ENCODE measurements at places on chromosomes 1 and 21.

DNA sequence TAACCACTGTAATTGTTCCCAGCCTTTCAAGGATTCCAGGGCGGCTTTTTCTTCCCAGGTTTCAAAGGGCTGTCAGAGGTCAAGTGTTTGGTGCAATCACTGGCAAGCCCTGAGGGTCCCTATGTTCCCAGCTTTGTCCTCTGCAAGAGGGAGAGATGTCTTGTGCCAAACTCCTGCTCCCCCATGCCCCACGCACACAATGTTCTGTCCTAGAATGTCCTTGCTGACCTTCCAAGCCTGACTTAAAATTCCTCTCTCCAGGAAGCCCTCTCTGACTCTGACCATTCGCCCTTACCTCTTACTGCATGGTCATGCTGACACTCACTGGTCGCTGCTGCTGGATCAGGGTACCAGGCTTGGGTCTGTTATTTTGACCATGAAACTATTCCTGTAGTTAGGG, 152.5 kb upstream of the KCND3 start:
- peaks cover 2% of the 10 kb centered on the region for H3K27me3 ChIP-seq
- no peak overlapping the region for H3K4me3 ChIP-seq
- H3K27ac ChIP-seq, result no peak overlapping the region
- H3K36me3 ChIP-seq, result no peaks in the 10 kb centered on the region
- DNase-seq, result no peak
- H3K4me1 ChIP-seq, result no peaks in the 10 kb centered on the region

- H3K4me1 ChIP-seq, result no peaks in the 10 kb centered on the region
- no peak for DNase-seq
- H3K4me3 ChIP-seq, result no peak overlapping the region
- H3K36me3 ChIP-seq, result no peaks in the 10 kb centered on the region
- no peak overlapping the region for H3K27ac ChIP-seq
Observed at GRCh38 chr1:85484264-85484663, 19.3 kb upstream of the DDAH1 start.

DNA sequence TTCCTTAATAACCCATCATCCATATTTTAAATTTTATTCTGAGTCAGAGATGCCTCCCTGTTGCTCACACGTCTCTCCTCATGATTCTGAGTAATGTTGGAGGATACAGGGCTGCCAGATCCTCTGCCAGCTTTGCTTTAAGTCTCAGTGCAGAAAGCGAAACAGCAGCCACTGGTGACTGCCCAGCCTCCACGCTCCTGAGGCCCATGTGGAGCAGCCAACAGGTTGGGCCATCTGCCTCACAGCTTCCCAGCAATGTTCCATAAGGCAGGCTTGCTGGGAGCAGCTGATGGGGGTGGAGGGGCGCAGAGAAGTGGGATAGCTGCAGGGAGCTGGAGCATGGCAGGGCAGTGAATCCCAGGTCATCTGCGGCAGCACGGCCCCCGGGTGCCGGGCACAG, 104.2 kb downstream of the IGSF21 start:
- no peak for DNase-seq
- H3K36me3 ChIP-seq, result no peaks in the 10 kb centered on the region
- no peaks in the 10 kb centered on the region for H3K4me1 ChIP-seq
- H3K27me3 ChIP-seq, result no peaks in the 10 kb centered on the region

DNA sequence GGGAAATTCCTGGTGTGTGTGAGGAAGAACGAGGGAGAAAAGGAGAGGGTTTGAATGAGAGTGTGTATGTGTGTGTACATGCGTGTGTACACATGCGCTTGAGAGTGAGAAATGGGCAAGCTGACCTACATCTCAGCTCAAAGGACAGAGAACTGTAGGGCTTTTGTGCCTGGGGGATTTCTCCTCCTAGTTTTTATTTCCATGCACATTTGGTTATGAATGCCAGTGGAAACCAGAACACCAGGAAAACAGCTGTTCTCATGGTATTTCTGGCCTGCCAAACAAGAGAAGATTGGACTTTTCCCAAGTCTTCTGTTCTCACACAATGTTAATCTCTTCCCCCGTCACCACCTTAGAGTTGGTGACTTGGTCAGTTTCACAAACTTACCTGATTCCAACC, 45.2 kb downstream of the SLC44A3 start:
- no peak overlapping the region for H3K27ac ChIP-seq
- H3K4me1 ChIP-seq, result no peaks in the 10 kb centered on the region
- no peaks in the 10 kb centered on the region for H3K27me3 ChIP-seq
- no peak for DNase-seq
- H3K36me3 ChIP-seq, result no peaks in the 10 kb centered on the region

DNA sequence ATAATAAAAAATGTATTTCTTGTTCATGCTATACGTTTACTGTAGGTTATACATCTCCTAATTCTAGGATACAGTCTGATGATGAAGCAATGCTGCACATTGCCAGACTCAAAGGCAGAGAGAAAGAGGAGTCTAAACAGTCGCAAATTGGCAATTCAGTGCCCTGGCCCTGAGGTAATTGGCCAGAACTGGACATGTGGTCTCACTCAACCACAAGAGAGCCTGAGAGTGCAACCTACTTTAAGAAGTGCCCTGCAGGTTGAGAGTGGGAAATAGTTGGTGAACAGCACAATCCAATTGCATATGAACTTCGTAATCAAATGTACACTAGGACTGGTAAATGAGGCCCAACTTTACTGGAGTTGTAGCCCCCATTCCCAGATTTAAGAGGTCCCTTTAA, 5.0 kb upstream of the SLC35A3 start:
- no peaks in the 10 kb centered on the region for H3K27me3 ChIP-seq
- DNase-seq, result no peak
- no peak overlapping the region for H3K4me3 ChIP-seq
- no peaks in the 10 kb centered on the region for H3K36me3 ChIP-seq

GRCh38 chr1:68201546-68202238, 30.6 kb downstream of the WLS start:
- no peak overlapping the region for H3K27ac ChIP-seq
- no peaks in the 10 kb centered on the region for H3K27me3 ChIP-seq
- DNase-seq, result no peak
- no peak overlapping the region for H3K4me3 ChIP-seq

DNA sequence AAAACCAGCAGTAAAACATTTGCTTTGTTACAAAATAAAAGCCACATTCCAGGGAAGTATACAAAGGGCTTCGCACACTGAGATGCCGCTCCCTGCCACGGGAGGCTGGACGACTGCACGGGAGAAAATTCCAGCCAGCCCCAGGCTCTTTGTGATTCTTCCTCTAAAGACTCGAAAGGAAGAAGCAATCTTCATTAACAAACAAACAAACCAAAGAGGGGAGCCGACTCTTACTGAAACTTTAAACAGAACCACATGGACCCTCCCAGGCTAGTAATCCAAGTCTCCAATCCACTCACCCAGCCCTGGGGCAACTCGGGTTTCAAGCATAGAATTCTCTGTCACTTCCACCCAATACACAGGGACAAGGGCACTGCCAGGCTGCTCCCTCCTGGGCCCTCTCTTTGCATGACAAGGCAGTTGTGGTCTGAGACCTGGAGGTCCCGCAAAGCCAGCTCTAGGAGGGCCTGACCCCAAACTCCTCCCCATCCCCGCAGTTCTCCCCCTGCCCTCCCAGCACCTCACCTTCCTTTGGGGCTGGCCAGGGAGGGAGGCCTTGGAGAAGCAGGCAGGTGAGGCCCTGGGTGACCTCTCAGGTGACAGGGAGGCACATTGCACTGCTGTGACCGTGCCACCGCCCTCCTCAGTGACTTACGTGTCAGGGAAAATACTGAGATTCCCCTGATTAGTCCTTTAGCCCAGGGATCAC, 26.6 kb upstream of the COL18A1 start:
- 0 out of 2 replicates have a peak, but pooled peaks cover 3% of the 10 kb centered on the region for H3K27me3 ChIP-seq
- no peak overlapping the region for H3K4me3 ChIP-seq
- DNase-seq, result no peak
- H3K27ac ChIP-seq, result no peak overlapping the region

- no peak for DNase-seq
- peaks cover 8% of the 10 kb centered on the region for H3K27me3 ChIP-seq
- H3K4me3 ChIP-seq, result no peak overlapping the region
- no peaks in the 10 kb centered on the region for H3K4me1 ChIP-seq
- H3K36me3 ChIP-seq, result no peaks in the 10 kb centered on the region
Observed at GRCh38 chr1:90730243-90731022, 13.3 kb upstream of the BARHL2 start.

DNA sequence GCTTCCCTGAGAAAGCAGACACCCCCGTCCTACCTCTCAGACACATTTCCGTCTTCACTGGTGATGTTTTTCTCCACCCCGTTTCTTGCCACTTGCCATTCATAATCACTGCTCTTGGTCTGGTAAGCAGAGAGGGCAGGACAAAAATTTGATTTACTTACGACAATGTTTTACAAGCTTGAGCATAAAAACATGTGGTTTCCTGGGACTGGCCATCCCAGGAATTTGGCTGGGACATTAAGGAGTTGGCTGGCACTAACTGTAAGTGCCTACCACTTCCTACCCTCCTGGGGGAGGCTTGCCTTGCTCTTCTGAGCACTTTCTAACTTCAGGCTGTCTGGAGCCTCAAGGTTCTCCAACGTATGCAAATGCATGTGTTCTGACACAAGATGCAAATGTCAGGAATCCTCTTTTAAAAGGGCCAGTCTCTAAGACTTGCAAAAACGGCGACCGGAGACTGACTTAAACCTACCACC, 24.2 kb downstream of the ZBTB18 start:
- peaks cover 2% of the 10 kb centered on the region for H3K27me3 ChIP-seq
- no peak for DNase-seq
- no peak overlapping the region for H3K27ac ChIP-seq

DNA sequence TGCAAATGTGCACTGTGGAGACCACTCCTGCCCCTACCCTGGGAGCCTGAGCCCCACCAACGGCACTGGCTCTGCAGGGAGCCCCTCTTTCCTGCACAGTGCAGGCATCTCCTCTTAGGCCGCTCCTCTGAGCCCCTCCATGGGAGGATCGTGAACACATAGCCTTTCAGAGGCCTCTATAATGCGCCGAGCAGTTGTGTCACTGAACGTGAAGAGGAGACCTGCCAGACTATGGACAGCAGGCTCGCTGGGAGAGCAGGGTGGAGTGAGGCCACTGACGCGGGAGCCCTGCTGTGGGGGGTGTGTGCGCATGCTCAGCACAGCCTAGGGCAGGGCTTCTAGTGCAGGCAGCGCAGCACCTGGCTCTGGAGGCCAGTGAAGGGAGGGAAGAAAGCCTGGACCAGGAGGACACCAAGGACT, 151.3 kb upstream of the COL6A1 start:
- H3K4me3 ChIP-seq, result no peak overlapping the region
- no peaks in the 10 kb centered on the region for H3K27me3 ChIP-seq
- no peak overlapping the region for H3K27ac ChIP-seq

DNA sequence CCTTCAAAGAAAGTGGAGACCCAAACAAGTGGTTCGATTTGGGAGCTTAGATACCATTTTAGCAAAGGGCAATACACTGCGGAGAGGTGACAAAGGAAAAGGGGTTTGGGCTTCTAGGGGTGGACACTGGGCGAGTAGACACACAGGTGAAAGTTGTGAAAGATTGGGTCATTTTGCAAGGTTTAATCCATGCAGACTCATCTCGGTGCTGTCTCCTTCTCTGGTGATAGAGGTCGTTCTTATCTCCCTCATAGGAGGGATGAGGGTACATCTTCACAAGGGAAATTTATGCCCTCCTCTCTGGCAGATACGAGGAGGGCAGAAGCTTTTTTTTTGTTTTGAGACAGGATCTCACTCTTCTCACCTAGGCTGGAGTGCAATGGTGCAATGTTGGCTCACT, 6.4 kb upstream of the IGSF5 start:
- H3K4me3 ChIP-seq, result no peak overlapping the region
- H3K4me1 ChIP-seq, result no peaks in the 10 kb centered on the region
- no peaks in the 10 kb centered on the region for H3K27me3 ChIP-seq
- H3K27ac ChIP-seq, result no peak overlapping the region

DNA sequence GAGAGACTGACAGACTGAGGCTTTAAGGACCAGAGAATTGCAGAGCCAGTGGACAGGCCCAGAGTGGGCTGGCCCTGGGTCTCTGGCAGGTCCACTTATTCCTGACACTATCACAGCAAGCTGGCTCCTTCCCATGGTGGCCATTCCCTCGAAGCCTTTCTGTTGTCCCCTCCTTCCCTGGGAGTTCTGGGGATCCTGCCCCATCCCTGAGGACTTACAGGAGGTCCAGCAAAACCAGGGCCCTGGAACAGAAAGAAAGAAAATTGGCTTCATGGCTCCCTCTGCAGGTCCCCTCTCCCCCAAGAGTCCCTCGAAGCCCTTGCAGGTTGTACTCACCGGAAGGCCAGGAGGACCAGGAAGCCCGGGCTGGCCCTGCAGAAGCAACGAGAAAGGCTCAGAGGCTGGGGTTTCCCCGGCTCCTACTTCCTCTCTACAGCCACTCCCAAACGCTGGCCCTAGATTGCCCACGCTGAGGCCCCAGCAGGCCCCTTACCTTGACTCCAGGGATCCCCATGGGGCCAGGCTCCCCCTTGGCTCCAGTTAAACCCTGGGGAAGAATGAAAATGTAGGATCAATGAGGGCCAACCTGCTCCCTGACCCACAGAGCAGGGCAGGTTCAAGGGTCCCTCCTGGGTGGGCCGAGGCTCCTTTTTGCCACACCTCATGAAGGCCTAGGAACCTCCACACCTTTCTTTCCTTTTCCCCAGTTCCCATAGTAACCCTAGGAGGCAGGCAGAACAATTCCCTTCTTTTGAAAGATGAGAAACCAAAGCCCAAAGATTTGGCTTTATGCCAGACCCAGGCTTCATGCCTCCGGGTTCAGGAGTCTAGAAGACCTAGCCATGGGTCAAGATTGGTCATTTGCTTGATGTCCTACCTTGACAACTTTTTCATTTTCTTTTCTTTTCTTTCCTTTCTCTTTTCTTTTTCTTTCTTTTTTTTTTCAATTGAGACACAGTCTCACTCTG, 4.6 kb downstream of the COL9A2 start:
- peak overlapping the region; percentile 95 for H3K27ac ChIP-seq
- H3K4me3 ChIP-seq, result peak overlapping the region; percentile 74
- peaks cover 41% of the 10 kb centered on the region for H3K4me1 ChIP-seq
- H3K27me3 ChIP-seq, result peaks cover 7% of the 10 kb centered on the region
- DNase-seq, result peak; percentile 53
- H3K36me3 ChIP-seq, result no peaks in the 10 kb centered on the region

- DNase-seq, result no peak
- no peaks in the 10 kb centered on the region for H3K36me3 ChIP-seq
- H3K27me3 ChIP-seq, result no peaks in the 10 kb centered on the region
- H3K4me3 ChIP-seq, result no peak overlapping the region
- H3K4me1 ChIP-seq, result no peaks in the 10 kb centered on the region
Observed at GRCh38 chr1:177748080-177748801, 221.6 kb downstream of the SEC16B start.

DNA sequence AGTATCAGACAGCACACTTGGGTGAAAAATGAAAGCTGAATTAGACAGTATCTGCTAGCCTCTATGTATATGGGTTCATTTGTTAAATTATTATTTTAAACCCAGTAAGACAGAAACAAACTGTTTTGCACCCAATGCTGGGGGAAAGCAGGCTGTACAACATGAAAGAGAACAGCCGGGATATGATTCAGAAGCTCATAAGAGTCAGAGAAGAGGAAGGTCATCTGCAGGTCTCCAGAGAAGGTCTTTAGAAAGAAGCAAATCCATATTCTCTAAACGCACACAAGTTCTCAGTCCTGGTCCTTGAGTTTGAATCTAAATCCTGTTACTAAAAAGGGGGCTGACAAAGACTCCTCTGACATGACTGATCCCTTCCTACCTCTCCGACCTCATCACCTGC, 155.1 kb downstream of the SIPA1L2 start:
- H3K27me3 ChIP-seq, result no peaks in the 10 kb centered on the region
- H3K4me3 ChIP-seq, result no peak overlapping the region
- no peak for DNase-seq
- no peak overlapping the region for H3K27ac ChIP-seq
- H3K36me3 ChIP-seq, result no peaks in the 10 kb centered on the region

- H3K4me3 ChIP-seq, result no peak overlapping the region
- no peak for DNase-seq
- H3K27ac ChIP-seq, result no peak overlapping the region
- H3K36me3 ChIP-seq, result no peaks in the 10 kb centered on the region
Observed at GRCh38 chr1:206131037-206131436, 13.8 kb upstream of the AVPR1B start.

All from GM12878 (cell line).